Substantia nigra (tissue), 51 donors: ENCODE measurements at places on chromosomes 7 and 10.

DNA sequence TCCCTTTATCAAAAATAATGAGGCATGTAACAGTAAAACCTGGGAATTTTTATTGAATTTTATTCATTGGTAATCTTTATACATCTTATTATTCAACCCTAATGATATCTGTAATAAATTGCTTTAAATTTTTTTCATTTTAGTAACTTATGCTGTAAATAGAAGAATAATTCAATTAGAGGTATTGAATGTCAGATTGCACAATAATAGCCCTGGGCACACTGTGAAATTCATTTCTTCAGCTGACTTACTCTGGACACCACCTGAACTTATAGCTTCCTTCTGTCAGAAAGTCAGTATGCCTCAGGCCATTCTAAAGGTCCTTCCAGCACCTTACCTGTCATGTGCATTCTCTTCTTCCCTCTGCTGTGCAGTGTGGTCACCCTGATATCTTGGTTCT, 59.2 kb downstream of the ADAM22 start:
- DNase-seq = no peak

DNA sequence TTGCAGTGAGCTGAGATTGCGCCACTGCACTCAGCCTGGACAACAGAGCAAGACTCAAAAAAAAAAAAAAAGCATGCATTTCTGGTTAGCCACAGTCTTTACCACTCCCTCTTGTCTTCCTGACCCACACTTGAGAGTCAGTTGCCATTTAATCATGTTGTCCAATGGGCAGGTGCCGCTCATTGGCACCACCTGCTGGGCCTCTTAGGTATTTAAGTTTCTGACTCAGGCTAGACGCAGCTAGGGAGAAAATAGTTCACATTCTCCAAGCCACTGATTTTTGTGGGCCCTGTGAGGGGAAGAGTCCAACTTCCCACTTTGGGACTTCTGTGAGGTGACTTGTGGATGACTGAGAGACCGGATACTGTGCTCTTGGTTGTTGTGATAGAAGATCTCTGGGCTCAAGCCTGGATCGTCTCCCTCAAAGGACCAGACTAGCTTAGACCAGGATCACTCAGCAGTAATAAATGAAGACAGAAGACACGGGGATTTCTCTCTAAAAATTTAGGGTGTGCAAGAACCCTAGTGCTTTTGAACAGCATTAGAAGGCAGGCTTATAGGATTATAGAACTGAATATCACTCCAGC, 26.8 kb upstream of the SORCS3 start:
- DNase-seq = no peak

DNA sequence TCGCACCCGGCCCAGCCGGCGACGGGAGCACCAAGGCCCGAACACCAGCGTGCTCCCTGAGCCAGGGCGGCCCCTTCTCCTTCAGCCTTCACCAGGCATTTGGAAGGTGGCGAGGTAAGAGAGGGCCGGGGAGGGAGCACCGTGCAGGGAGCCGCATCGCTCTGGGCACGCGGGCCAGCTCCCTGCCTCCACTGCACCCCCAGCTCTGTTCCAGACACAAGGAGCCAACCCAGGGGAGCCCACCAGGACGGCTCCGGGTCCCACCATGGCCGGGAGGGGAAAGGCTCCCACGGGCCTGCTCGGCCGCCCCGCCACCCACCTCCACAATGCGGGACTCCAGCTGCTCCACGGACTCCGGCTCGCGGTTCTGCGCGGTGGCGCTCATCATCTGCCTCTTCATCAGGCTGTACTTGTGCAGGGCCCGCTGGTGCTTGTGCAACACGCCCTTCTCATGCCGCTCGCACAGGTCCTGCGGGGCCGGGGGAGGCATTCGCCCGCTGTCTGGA, 15.1 kb downstream of the NUDT1 start:
- DNase-seq = no peak

GRCh38 chr10:31920538-31920937, 8.1 kb downstream of the ARHGAP12 start:
- DNase-seq = no peak

DNA sequence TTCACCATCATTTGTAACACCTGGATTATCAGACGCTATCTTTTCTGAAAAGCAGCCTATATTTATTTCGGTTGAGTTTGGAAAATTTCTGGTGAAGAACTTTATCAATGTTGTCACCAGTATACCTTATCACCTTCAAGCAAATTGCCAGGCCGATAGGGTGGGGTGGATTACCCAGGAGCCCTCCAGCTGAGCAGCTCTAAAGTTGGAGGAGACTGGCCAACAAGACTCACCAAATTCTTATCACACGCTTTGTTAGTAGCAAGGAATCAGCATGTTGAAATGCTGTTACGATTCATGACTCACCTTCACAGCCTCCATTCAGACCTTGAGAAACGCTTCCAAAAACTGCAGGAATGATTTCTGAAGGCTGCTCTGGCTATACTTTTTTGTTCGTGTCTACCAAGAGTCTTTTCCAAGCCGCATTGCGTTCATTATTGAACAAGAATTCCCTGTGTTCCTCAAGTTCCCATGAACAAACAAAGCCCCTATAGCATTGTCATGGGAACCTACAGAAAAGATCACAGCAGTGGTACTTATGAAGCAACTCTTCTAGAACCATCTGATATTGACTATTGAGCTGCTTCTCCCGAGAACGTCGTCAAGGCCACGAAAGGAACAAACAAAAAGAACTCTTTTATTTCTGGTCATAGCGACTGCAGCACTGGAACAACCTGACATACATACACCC, 291.4 kb downstream of the SFMBT2 start:
- no peak for DNase-seq
